ENCODE measurements at places on chromosomes 4 and X. TPM values are rescaled to one million over a fixed set of nuclear protein-coding genes. Genes with fewer than 3 reads are reported as not detected.

ZNF81 gene
- 9.0 TPM for polyA plus RNA-seq

DACH2 gene
- polyA plus RNA-seq = 28.3 TPM

STATH gene
- 0.69 TPM for polyA plus RNA-seq

SOX3 gene
- polyA plus RNA-seq = not detected

TEX11 gene
- polyA plus RNA-seq = 0.08 TPM

SPOCK3 gene
- 12.1 TPM for polyA plus RNA-seq

GCNA gene
- polyA plus RNA-seq = 3.7 TPM

ERVMER34-1 gene
- 3.9 TPM for polyA plus RNA-seq

ARHGAP36 gene
- polyA plus RNA-seq = 0.38 TPM

MAGEA2 gene
- not detected for polyA plus RNA-seq

SLIT2 gene
- 53.6 TPM for polyA plus RNA-seq

AGA gene
- polyA plus RNA-seq = 30.2 TPM

All from left renal cortex interstitium (tissue), 4 donors.